ENCODE measurements at places on chromosomes 4 and X.

GRCh38 chr4:119930546-119930945, 136.1 kb downstream of the MAD2L1 start:
- DNase-seq = no peak

- no peak for DNase-seq
Observed at GRCh38 chrX:7139202-7140081, 8.1 kb upstream of the STS start.

DNA sequence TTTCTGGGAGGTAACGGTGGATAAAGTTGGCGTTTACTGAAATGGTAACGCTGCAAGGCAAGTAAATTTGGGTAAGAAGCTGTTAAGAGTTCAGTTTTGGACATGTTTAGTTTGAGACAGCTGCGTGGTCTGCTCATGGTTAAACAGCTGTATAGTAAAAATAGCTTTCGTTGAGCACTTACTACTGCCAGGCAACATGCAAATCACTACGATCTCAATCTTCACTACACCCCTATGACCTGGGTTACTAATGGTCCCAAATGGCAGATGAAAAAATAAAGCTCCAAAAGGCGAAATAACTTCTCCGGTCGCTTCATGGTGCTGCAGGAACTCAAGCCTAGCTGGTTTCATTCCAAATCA, 22.2 kb downstream of the FABP2 start:
- no peak for DNase-seq

DNA sequence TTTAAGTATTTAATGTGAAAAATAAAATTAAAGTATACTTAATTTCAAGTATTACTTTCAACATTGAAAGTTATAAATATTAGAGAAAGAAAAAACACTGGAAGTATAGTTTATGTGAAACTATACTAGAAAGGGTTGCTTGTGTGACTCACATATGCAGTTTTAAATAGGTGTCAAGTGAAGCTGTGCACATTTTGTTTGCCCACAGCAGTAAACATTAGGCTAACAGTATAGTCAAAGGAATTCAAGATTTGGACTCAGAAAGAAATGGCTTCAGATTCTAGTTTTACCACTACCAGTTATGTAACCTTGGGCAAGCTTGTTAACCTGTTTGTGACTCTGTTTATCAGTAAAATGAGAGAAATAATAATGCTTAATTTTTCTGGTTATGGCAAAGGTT, 148.2 kb downstream of the FAM47B start:
- no peak for DNase-seq

DNA sequence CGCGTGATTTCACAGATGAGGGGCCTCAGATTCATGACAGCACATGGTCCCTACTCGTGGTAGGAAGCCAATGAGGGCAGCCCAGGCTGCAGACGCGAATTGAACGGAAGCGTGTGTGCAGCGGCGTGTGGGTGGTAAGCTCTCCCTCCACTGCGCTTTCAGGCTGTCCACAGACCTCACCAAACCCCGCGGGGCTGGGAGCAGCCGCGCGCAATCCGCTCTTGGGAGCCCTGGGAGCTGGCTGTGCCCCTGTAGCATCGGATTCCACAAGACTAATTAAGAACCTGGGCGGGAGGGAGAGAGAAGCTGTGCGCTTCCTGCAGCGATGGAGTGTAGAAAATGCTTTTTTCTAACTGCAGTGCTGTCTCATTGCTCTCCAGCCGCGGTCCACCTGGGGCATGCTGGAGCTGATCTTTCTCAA, 134.9 kb downstream of the STOX2 start:
- DNase-seq = no peak

DNA sequence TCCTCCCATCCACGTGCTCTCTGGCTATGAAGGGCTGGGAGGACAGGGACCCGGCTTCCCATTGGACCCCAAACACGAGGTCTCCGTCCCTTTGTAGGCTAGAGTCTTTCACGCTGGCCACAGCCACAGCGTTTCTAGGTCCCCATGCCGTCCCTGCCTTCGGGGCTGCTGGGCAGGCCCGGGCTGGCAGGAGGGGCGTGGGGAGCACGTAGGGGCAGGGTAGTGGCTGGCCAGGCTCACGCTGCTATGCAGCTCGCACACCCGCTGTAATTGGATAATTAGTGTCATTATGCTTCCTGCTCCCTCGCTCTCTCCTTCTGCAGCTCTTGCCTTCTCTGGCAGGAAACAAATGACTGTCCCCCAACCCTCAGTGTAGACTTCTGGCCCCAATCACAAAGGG, 9.8 kb downstream of the ATP2B3 start:
- DNase-seq = no peak

GRCh38 chr4:134624365-134624764, 422.8 kb upstream of the PABPC4L start:
- no peak for DNase-seq

DNA sequence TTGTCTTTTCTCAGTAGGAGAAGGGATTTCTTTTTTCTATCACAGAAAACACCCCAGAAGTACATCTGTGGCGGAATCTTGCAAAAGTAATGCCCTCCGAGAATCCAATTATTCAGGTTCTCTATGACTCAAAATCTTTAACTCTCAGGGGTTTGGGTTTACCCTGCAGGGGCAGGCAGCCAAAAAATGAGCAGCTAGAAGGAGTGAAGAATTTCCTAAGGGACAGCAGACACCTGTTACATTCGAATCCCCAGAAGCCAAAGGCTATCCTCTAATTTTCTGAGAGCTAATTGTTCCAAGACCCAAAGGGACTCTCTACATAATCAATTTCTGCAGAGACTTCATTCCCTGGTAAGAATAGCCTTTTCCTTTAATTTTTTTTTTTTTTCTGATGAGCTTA, 27.5 kb upstream of the CBR4 start:
- no peak for DNase-seq

DNA sequence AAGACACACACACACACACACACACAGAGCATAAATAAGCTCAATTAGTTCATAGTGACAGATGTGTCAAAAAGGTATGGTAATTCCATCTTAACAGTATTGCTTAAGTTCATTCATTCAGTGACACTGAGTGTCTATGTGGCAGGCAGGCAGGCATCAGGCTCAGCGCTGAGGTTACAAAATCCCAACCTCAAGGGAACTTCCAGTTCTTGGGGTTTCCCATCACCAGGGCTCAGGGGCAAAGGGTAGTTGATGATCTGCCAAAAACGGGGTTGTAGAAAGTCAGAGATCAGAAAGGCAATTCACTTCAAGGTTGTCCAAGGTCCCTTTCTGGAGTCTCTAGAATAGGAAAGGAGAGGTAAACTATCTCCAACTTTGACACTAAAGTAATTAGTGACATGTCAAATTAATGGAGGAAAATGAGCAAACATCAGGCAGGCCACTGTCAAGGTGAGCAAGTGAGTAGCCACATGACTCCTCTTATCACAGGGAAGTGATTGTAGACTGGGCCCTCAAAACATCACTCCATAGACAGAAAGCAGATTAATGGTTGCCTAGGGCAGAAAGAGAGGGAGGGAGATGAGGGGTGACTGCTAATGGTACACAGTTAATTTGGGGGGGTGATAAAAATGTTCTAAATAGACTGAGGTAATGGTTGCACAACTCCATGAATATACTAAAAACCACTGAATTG, 41.8 kb downstream of the GPC4 start:
- no peak for DNase-seq

DNA sequence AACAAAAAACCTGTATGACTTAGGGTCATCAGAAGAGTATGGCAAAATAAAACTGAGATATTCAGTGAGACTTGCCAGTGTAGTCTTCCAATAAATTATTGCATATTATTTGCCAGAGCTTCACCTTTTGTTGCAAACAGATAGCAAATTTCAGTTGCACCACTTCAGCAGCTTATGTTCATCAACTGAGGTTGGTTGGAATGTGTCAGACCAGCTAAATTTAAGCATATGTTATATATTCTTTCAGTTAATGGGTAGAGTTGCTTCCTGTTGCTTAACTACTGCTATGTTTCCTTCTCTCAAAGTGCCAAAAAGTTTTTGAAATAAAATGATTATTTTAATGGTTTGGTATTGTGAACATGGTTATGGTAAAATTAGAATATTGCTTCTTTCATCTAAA, 61.5 kb downstream of the GALNT7 start:
- no peak for DNase-seq

GRCh38 chrX:129493643-129494042, 29.6 kb downstream of the SMARCA1 start:
- DNase-seq = no peak

- no peak for DNase-seq
Observed at GRCh38 chr4:180028682-180029081, 2214.5 kb upstream of the TENM3 start.

GRCh38 chr4:41413670-41414411, 124.1 kb upstream of the LIMCH1 start:
- no peak for DNase-seq

DNA sequence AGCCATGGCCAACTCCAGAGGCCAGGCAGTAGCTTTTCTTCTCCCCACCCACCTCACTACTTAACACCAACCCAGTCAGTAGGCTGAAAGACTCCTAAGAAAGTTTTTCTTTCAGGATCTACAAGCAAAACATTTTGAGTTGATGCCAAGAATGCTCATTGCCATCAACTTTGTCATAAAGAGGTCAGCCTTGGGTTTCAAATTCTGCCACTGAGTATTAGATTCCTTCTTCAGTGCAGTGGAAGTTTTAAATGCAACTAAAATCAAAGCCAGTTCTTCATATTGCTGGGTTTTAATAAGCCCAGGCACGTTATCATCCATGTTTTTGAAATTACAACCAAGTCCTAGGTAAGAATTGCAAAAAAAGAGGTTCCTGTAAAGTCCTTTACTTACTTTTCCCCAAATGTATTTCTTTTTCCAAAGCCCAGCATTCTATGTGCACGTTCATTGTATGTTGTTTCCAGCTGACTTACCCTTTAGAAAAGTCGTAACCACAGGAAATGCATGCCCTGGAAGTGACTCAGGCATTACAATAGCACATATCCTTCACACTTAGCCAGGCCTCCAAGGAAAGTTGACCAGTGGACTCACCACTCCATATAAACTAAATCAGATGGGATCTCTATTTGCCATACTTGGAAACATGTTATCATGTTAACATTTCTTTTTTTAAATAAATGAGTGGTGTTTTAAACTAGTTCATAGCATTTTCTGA, 229.9 kb downstream of the SOX3 start:
- no peak for DNase-seq

GRCh38 chrX:112849016-112849415, 8.4 kb upstream of the AMOT start:
- no peak for DNase-seq

All from stimulated activated CD8-positive, alpha-beta memory T cell treated with anti-CD3 and anti-CD28 coated beads, Interleukin-4, amount 100 ng/mL, for 4 hours (primary cell).